ENCODE measurements at places on chromosomes 1 and 21. TPM values are rescaled to one million over a fixed set of nuclear protein-coding genes. Genes with fewer than 3 reads are reported as not detected.

Gene ABCA4
- total RNA-seq, result 1.1 TPM

Gene CCDC30
- total RNA-seq, result not detected

Gene CFHR1
- total RNA-seq, result 0.39 TPM

Gene CYP4A22
- total RNA-seq, result not detected

DNA sequence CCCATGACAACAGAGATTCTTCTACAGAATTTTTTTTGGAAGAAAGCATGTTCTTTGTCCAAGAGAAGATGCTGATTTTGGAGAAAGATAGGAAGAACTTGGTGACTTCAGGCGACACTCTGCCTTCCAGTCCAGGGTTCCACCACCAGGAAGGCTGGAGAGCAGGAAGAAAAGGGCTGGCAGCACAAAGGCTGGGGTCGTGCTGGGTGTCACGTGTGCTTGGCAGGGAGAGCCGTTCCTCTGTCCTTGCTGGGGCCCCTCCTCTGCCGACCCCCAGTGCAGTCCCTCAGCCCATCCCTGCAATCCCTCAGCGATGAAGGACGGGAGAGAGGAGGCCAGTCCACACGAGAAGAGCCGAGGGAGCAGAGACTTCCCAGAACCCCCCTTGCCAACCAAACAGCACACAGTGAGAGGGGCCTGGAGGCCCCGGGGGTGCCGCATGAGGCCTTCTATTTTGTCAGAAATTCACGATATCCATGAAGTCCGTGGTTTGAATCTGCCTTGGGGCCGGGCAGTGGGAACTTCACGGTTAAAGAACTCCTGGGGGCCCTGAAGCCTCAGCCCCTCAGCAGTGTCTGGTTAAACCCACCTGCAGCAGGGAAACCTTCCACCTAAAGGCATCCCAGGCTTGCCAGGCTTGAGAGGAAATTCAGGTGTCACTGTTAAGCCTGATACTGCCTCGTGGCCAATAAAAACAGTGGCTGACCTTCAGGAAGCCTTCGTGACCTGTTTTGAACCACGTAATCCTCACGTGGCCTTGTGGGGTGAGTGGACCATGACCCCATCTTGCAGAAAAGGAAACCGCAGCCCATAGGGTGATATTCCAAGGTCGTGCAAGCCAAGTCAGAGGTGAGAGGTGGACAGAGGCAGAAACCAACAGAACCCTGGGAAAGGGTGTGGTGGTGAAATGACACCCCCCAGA, 3.4 kb downstream of the KRTAP10-12 start:
- DNase-seq, result no peak

DNA sequence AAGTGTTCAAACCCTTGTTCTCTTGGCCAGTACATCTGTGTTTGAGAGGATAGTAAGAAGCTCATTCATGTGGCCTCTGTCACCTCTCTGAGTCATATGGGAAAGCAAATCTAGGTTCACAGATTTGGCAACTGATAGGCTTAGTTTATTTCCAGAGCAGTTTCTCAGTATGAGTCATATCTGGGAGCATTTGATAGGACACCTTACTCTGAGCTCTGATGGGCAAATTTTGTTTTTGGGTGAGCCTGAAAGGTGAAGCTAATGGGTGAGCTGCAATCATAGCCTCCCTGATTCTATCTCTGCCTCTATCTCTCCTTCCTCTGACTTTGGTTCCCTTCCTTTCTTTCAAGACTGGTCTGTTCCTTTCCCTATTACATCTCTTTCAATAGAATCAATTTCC, 134.4 kb downstream of the S1PR1 start:
- no peak for DNase-seq

DNA sequence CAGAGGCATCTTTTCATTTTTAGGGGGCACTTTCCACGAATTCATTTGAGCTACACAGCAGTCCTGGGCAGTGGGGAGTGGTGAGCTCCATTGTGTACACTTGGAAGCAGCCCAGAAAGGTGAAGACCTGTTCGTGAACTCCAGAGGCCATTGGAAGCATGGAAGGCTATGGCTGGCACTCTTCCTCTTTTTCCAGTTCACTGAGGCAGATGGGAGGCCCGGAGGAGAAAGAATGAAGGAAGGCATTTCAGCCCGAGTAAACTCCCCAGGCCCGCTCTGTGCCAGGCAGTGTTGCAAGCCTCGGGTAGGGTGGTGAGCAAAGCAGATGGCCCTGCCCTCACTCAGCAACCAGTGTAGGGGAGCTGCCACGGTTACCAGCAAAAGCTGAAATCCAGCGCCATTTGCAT, 673 bp upstream of the DHCR24 start:
- DNase-seq, result no peak

DNA sequence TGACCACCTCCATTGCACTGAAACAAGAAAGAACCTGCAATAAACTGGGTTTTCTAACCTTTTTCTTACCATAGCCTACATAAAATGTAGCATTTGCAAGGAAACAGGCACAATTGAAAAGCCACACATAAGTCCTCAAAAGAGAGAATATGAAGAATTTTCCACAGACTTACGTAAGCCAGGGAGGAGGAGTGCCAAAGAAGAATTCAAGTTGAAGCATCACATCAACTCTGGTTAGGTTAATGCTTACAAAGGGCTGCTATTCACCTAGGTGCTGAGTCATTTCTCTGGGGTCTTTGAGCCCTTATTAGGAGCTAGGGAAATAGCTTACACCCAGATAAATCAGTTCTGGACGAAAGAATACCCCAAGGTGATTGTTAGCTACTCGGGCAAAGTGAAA, 9.6 kb downstream of the OSCP1 start:
- DNase-seq, result no peak

DNA sequence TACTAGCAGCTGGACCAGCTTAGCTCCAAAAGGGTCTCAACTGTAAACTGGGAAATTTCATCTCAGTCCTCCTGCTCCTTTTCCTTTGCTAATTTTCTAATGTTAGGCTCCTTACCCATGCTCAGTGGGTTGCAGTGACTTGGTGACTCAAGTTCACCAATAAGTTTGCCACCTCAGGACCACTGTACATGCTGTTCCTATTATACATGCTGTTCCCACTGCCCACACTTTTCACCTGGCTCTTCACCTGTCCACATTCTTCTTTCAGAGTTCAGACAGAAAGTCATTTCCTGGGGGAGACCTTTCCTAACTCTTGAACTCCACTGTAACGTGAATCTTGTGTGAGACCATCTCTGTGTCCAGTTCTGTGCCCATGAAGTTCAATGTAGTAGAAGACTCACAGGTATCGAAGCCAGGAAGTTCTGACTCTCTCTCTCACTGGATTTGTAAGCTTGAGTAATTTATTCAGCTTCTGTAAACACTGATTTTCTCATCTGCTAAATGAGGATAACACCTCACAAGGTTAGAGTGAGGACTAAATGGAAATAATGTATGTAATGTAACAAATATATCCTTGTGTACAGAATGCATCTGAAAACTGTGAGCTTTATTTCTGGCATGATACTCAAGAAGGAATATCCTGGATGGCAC, 17.9 kb downstream of the CD2 start:
- DNase-seq, result no peak

GRCh38 chr1:26910343-26911160, 3.2 kb downstream of the NR0B2 start:
- DNase-seq, result no peak

DNA sequence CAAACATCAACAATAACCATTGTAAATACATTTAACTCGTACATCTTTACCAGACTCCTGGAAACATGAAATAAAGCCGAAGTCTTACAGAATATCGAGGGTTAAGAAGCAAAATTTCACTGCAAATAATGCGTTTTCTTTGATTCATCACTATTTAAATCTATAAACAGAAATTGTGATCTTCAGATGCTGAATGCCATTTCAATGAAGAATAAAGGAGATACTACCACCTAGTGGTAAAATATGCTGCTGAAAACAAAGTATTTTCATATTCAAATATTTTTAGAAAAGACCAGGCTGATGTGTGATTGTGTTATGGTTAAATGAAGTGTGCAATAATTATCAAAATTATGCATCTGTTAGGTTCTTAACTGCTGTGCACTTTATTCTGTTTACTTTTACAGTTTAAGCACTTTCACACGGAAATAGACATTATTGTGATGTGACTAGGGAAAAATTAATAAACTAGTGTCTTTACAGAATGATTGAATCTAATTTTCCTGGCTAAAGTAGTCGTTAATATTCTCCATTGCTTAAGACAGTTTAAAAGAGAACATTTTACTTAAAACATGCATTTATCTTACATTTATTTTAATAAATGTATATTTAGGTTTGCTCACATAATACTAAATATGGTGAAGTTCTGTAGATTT, 1093.1 kb downstream of the MRPL39 start:
- peak; percentile 18 for DNase-seq

- no peak for DNase-seq
These were observed 23.1 kb upstream of the MYSM1 start for GRCh38 chr1:58722967-58723366.

GRCh38 chr21:46636550-46637285, 1.2 kb downstream of the PRMT2 start:
- no peak for DNase-seq

GRCh38 chr1:65265651-65266351, 43.5 kb upstream of the DNAJC6 start:
- peak; percentile 84 for DNase-seq
